Pulmonary artery endothelial cell (primary cell): ENCODE measurements at places on chromosomes 5 and 9. TPM values are rescaled to one million over a fixed set of nuclear protein-coding genes. Genes with fewer than 3 reads are reported as not detected.

Gene PCSK1
- total RNA-seq, result 2.2 and 3.4 TPM in 2 replicates

Gene KCNIP1
- total RNA-seq, result not detected in 2 replicates

Gene IFNB1
- total RNA-seq, result not detected in 2 replicates

Gene SLCO4C1
- not detected in 2 replicates for total RNA-seq

Gene GFRA3
- total RNA-seq, result not detected in 2 replicates

DNA sequence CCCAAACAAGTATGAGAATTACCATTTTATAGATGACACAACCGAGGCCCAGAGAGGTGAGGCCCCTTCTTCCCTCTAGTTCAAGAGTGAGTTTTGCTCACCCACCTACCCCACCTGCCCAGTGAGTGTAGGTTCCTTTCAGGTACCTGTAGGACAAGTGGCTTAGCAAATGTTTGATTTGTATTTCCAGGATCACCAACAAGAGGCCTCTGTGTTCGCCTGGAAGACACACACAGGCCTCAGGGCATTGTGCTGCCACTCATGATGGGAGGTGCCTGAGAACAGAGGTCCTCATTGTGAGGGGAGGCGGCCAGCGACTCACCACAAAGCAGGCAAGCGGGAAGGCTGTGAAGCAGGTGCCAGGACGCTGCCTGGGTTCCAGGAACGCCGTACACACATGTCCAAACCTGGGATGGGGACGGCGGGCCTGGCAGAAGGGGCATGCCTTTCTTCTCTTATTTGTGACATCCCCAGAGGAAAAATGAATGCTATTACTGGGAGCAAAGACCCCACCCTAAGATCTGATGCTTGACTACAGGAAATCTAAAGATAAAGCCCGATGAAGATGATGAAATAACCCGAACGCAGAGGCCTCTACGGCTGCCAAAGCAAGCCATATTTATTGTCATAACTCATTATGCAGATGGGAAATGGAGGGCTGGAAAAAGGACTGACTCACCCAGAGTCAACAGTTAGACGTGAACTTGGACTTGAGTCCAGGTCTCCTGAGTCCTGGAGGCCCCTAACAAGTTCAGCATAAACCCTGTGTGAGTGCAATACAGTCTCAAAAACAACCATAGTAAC is 60.2 kb upstream of the SLC25A51 start:
- DNase-seq, result peak; percentile 74

- no peak for DNase-seq
Measured at GRCh38 chr9:137226338-137227053, 806 bp upstream of the RNF224 start.

GRCh38 chr5:53712327-53712726 is 151.9 kb downstream of the NDUFS4 start:
- DNase-seq, result no peak

DNA sequence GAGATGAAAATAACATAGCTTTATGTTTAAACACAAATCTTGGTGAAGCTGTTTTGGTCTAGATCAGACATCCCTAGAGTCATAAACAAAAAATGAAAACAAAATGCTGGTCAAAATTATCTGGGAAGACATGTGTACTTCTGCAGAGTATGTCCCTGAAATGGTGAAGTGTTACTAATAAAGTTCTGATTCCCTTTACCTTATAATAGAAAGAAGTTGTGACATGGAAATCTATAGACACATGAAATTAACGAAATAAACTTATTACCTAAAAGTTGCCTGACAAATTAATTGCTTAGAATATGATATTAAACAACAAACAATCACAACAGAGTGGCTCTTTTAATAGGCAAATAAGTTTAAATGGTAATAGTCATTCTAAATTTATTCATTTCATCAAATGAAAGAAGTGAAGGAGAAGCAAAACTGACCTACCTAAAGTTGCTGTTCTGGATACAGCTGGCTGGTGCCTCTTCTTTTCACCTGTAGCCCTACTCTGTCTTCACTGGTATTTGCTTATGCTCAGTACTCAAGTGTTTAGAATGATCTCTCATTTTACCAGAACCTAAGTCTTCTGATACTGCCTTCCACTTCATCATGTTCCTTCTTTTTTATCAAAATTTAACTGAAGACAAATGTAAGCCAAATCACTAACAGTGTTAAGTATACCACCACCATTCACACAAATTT is 38.8 kb downstream of the FNIP1 start:
- DNase-seq, result no peak

GRCh38 chr5:110297152-110297670 is 429.3 kb downstream of the TMEM232 start:
- DNase-seq, result no peak

DNA sequence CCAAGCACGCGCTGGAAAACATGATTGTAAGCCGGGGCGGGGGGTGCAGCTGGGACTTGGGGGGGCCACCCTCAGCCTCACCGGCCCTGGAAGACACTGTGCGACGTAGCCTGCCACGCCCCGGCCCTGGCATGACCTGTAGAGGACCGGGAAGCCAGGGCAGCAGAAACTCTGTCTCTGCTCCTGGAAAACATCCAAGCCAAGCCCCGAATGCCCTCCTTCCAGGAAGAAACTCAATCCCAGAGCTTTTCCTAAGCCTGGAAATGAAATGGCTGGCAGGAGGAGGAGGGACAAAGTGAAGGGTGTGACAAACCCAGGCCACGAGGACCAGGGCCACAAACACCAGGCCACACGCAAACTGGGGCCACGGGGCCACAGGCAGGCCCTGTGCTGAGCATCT is 55.4 kb downstream of the KCNT1 start:
- DNase-seq, result no peak

DNA sequence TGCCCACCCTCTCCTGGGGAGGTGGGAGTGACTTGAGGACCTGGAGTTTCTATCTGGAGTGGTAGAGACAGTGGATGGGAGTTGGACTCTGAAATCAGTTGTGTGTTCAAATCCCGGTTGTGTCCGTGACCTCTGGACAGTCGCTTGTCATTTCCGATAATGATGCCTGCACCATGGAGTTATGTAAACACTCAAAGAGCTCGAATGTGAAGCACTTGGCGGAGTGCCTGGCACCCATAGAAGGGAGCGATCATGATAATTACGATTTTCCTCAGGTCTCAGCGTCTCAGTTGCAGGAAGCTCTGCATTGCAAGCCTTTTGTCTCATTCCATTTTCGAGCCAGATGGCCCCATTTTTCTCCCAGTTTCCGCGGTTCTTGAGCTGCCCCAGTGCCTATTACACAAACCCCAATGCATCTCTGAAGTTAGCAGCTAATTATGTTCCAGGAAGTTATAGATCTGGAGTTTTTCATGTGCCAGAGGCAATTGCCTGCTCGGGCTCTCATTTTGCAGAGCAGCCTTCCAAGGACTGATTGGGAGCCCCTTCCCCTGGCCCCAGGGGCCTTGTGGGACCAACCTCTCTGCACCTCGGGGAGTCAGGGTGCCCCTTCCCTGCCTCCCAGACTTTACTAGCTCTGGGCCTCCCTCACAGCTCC is 175.5 kb upstream of the MVB12B start:
- no peak for DNase-seq

- DNase-seq, result no peak
Measured at GRCh38 chr9:16950051-16950450, 79.6 kb upstream of the BNC2 start.

- no peak for DNase-seq
Measured at GRCh38 chr5:72408603-72409002, 88.4 kb downstream of the PTCD2 start.

- no peak for DNase-seq
Measured at GRCh38 chr9:29397148-29397547, 1823.9 kb upstream of the C9orf72 start.

- DNase-seq, result no peak
Measured at GRCh38 chr9:113628621-113629020, 165.1 kb downstream of the RGS3 start.

DNA sequence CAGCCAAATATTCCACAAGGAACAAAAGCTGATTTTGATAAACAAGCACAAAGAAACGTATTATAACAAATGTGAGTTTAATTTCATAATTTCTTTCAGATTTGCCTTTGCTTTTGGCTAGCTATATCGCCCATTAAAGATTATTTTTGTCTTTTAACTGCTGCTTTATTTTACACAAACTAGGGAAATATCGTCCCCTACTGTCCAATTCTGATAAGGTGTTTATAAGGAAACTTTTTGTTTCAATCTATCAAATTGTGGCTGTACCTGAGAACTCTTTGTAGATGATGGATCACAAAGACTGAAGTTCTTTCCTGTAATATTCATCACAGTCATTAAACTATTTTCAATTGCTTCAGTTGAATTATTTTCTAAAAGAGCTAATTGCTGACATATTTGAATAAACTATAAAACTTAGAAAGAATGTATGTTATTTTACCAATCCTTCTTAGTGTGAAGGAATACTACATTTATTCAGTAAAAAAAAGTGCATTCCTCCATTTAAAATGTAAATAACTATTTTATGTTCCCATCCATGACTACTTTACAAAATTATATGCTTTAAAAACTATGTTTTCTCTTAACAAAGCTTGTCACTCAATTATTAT is 431.3 kb upstream of the ITGA1 start:
- DNase-seq, result no peak

GRCh38 chr5:119354537-119355243 is 1.1 kb upstream of the TNFAIP8 start:
- no peak for DNase-seq
